ENCODE measurements at places on chromosomes 5 and 9. TPM values are rescaled to one million over a fixed set of nuclear protein-coding genes. Genes with fewer than 3 reads are reported as not detected.
A peak's percentile ranks its signal among the peaks of the same experiment; 100 is the strongest.

DNA sequence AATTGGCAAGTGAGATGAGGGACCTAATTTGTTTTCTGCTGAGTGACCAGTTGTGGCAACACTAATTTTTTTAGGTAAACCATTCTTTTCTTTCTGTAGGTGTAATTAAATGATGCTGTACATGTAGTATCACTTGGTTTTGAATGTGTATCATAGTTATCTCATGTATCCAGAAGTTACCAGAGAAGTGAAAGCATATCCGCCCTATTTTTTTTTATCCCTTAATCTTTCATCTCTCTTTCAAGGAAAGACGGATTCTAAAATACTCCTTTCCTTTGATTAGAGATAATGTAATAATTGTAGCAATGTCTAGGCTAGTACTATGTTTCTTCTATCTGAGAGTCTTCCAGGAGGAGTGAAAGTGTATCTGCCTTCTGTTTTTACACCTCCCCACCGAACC is 7.1 kb downstream of the KDM3B start:
- no peak for DNase-seq

GRCh38 chr9:79945495-79945894 is 373.7 kb downstream of the TLE4 start:
- DNase-seq: no peak

DNA sequence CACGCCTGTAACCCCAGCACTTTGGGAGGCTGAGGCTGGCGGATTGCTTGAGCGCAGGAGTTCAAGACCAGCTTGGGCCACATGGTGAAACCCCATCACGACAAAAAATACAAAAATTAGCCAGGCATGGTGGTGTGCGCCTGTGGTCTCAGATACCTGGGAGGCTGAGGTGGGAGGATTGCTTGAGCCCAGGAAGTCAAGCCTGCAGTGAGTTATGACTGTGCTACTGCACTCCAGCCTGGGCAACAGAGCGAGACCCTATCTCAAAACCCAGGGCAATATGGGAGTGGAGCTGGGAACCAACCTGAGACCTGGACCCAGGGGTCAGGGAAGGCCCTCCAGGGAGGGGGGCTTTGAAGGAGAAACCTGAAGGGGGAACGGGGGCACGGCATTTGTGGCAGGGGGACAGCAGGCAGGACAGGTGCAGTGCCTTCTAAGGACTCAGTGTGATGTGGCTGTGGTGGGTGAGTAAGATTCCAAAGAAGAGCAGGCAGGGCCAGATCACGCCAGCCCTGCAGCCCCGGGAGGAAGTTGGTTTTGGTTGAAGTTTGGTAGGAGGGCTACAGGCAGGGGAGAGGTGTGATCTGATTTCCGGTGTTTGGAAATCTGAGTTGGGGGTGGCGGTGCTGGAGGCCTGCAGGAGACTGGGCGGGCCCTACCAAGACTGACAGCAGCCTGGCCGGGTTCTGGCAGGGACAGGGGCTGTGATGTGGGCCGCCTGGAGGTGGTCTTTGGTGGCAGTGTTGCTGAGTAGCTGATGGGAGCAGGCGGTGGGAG is 46.2 kb downstream of the NTNG2 start:
- DNase-seq: no peak

DNA sequence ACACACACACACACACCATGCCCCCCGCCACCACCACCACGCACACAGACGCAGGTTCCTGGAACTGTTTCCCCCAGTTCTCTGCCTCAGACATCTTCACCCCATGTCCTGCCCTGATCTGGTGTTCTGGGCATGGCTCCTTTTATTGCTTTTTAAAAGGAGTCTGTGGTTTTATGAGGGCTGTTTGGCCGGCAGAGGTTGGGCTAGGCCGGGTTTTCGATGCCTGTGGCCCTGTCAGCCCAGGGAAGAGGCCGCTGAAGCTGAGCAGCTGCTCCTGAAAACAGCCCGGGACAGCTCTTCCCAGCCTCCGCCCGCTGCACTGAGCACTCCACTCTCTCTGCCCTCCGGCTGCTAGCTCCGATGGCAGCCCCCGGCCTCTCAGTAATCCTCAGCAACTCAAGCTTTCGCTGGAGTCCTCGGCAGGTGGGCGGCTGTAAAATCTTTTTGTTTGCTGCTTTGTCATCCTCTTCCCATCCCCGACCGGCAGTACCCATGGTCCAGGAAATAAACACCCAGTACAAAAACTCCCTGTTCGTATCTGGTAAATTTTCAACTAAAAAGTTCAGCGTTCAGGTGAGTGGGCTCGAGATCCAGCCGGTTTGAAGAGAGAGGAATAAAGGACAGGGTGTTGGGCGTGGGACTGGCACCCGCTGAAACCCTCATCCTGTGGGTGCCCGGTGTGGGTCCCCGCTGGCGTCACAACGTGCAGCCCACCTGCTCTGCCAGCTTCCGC is 103.0 kb upstream of the ERCC6L2 start:
- peak; percentile 62 for DNase-seq

Gene SPATA6L
- 5.4 TPM for total RNA-seq

GRCh38 chr5:88956416-88956815 is 73.4 kb upstream of the MEF2C start:
- no peak for DNase-seq

- DNase-seq: no peak
Observed at GRCh38 chr9:22645893-22646292, 199.3 kb downstream of the DMRTA1 start.

DNA sequence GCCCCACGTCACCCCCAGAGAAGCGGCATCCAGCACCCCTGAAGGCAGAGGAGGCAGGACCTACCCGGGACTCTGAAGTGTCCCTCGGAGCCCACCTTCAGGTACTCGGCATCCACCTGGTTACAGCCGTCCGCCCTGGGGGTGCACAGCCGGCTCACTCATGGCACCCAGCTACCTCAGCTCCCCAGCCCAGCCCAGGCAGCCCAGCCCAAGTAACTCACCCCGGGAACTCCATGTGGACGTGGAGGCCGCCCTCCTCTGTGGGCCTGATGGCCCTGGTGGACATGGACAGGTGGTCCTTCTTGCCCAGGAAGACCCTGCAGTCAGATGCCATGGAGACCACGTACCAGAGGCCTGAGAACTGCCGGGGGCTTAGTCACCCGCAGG is 676 bp downstream of the LCN15 start:
- no peak for DNase-seq

- DNase-seq: no peak
Observed at GRCh38 chr5:50667023-50667652, 701 bp downstream of the PARP8 start.

Gene SHISAL2B
- total RNA-seq: not detected

- no peak for DNase-seq
Observed at GRCh38 chr9:130311408-130312140, 46.0 kb downstream of the HMCN2 start.

Gene CENPH
- total RNA-seq: 20.5 TPM

DNA sequence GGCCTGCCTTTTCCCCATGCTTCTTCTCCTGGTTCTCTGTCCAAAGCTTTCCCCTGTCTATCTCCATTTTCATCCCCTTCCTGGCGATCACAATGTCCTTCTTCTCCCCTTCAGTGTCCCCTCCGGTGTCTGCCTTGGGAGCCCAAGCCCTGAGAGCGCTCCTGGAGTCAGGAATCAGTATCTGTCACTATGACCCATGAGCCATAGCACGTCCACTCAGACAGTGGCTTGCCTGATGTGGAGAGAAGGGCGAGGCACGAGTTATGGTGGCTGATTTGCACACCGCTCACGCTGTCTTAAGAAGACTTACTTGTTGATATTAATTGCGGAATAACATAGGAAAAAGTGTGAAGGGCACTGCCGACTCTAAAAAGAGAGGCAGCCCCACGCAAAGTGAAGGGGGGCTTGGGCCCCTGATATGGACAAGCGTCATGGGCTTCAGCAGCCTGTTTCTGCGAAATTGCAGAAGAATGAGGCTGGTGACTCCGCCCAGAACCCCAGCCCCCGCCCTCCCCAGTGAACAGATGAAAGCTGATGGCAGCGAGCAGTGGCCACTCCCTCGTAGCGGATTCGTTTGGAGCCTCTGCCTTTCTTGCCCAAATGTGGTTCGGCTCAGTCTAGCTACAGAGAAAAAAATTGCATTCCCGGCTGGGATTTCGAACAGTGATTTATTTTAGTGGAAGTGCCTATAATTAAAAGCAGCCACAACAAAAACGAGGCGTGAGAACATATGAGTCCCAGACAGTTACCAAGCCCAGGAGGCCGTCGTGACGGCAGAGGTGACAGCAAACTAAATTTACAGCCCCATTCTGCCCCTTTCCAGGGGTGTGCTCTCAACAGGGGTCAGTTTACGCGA is 149.8 kb downstream of the ICE1 start:
- peak; percentile 42 for DNase-seq

- no peak for DNase-seq
Observed at GRCh38 chr5:159995907-159996306, 13.0 kb upstream of the TTC1 start.

DNA sequence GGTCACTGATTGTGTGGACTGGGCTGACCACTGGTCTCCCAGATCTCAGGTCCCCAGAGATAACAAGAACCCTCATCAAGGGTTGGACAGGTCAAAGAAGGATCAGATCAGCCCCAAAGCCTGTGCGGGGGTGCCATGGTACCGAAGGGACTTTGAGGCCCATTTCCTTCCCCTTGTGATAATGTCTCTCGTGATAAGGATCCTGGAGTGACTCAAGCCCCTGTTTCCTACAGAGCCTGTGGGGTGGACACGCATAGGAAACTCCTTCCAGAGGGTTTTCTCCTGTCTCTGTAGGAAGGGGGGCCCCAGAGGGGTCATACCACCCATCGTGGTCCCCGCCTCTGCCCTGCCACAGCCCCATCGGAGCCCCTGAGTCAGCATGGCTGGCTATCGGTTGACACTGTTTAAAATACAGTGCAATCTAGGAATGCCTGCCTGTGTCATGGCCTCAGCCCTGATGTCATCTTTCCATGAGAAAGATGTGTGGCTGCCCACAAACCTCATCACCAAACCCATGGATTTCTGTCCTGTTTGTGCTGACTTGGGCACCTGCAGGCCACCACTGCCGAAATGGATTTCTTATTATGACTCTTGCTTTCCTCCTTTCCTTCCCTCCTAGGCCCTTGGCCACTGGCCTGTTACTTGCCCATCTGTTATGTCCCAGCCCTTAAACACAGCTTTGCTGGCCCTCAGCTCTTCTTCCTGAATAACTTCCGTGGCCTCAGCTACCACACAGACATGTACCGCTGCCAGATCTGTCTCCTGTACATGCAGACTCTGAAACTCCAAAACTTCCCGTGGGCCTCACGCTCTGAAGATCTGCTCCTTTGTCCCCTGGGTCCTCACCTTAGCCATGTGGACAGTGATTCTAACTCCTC is 2.9 kb upstream of the CSF2 start:
- no peak for DNase-seq

DNA sequence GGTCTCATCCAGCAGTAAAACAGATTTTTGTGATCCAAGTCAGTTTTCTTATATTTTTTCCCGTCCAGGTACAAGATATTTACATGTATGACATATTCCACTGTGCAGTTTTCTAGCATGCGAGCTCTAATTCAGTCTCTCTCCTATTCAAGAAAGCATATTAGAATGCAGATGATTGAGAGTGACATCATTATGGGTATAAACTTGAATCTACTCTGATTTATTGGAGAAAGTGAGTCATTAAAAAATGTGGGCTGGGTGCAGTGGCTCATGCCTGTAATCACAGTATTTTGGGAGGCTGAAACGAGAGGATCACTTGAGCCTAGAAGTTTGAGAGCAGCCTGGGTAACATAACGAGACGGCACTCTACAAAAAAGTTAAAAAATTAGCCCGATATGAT is 6.2 kb downstream of the FER start:
- no peak for DNase-seq

DNA sequence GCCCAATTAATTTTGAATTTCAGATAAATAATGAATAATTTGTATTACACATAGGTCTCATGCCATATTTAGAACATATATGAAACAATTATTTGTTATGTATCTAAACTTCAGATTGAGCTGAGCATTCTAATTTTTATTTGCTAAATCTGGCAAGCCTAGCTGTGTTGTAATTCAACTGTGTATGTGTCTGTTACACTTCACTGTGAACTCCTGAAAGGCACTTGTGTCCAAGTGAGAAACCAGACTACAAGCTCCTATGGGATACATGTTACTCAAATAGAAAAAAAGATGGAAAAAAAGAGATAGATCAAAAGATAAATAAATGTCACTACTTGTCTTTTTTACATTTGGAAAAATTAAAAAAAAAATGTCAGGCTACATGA is 56.5 kb upstream of the ANKRD55 start:
- no peak for DNase-seq

Gene AGXT2
- not detected for total RNA-seq

- DNase-seq: no peak
Observed at GRCh38 chr5:156819537-156819936, 30.6 kb upstream of the PPP1R2B start.

DNA sequence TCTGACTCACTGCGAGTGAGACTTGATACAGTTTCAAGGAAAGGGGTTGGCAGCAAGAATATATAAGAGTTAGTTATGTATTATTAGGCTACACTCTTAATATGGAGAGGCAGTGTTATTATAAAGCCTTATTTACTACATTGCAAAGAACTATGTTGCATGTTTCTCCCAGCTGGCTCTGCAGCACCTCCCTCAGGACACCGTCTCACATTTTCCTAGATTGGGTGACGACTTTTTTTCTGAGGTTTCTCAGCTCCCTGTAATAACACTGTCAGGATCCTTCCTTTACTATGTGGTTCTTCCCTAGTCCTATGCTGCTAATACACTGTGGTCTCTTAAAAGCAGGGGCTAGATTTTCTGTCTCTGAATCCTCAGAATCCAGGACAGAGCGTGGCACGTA is 153.7 kb downstream of the INSYN2B start:
- DNase-seq: no peak

GRCh38 chr5:108814551-108814950 is 66.9 kb downstream of the FER start:
- DNase-seq: no peak

DNA sequence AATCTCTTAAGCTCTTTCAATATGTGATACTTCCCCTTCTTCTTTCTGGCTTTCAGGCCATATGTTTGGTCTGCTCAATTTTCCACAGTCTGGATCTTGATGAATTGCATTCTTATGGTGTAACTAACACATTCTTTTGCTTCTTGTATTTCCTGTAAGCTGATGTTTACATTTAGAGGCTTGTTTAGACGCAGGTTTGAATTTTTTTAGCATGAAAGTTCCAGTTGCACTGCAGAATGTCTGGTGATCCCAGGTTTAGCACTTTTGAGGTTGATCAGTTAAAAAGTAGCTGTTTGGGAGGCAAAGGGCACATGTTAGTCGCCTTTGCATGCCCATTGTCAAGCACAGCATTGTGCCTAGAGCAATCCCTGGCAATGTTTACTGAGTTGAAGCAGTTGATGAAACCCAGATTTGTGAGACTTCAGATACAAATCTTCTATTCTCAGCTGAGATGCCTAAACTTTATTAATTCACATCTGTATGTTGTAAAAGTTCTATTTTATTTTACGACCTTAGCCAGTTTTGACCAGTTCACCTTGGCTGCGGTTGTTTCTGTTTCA is 59.6 kb upstream of the SPATA31C2 start:
- no peak for DNase-seq

GRCh38 chr5:77993141-77993854 is 217.2 kb upstream of the TBCA start:
- no peak for DNase-seq

DNA sequence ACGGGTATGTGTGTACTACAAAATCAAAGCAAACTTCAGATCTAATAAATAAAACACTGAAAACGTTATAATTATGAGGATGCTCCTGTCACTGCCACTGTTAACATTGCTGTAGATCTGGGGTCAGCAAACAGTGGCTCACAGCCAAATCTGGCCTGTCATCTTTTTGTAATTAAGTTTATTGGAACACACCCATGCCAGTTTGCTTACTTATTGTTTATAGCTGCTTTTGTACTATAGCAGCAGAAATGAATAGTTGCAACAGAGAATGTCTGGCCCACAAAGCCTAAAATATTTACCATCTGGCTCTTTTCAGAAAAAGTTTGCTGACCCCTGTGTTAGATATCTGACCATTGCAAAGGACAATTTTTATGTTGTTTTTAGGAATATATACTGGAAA is 32.1 kb downstream of the PRRC1 start:
- DNase-seq: no peak

Data from urinary bladder (tissue), 4 donors.